ENCODE measurements at places on chromosomes 12 and 14. TPM values are rescaled to one million over a fixed set of nuclear protein-coding genes. Genes with fewer than 3 reads are reported as not detected.

ERP27 gene
- 3.4 TPM for polyA plus RNA-seq

NAV3 gene
- polyA plus RNA-seq: not detected

CLEC9A gene
- not detected for polyA plus RNA-seq

PIK3C2G gene
- polyA plus RNA-seq: not detected

SLC4A8 gene
- 0.77 TPM for polyA plus RNA-seq

IRAK3 gene
- not detected for polyA plus RNA-seq

PA2G4 gene
- polyA plus RNA-seq: 204 TPM

KLRD1 gene
- polyA plus RNA-seq: 2.6 TPM

KRT74 gene
- not detected for polyA plus RNA-seq

PLEKHG7 gene
- not detected for polyA plus RNA-seq

CHFR gene
- polyA plus RNA-seq: 33.6 TPM

BBS10 gene
- polyA plus RNA-seq: 2.5 TPM

EXOC3L4 gene
- not detected for polyA plus RNA-seq

TOMM20L gene
- not detected for polyA plus RNA-seq

GDF3 gene
- polyA plus RNA-seq: not detected

KRT2 gene
- polyA plus RNA-seq: 0.20 TPM

MYF6 gene
- not detected for polyA plus RNA-seq

NEDD8 gene
- polyA plus RNA-seq: 425 TPM

PRDM4 gene
- polyA plus RNA-seq: 20.3 TPM

NFATC4 gene
- not detected for polyA plus RNA-seq

TRIM9 gene
- polyA plus RNA-seq: 0.05 TPM

CD163 gene
- polyA plus RNA-seq: not detected

TMEM63C gene
- not detected for polyA plus RNA-seq

EEF1AKMT3 gene
- 12.4 TPM for polyA plus RNA-seq

MYRFL gene
- polyA plus RNA-seq: not detected

Measured in CD4-positive, alpha-beta memory T cell (primary cell).